D341Med (cell line): ENCODE measurements at places on chromosomes 5 and 9.

GRCh38 chr5:23506329-23507236 lies 826 bp upstream of the PRDM9 start:
- DNase-seq, result no peak

GRCh38 chr5:169795338-169795737 lies 158.3 kb downstream of the DOCK2 start:
- no peak for DNase-seq

- no peak for DNase-seq
Measured at GRCh38 chr5:120240706-120241105, 223.4 kb upstream of the PRR16 start.

- no peak for DNase-seq
Measured at GRCh38 chr5:68522863-68523262, 307.3 kb downstream of the PIK3R1 start.

- no peak for DNase-seq
Measured at GRCh38 chr9:103041961-103042360, 46.8 kb downstream of the CYLC2 start.

GRCh38 chr5:6076341-6077239 lies 301.8 kb downstream of the MED10 start:
- no peak for DNase-seq

DNA sequence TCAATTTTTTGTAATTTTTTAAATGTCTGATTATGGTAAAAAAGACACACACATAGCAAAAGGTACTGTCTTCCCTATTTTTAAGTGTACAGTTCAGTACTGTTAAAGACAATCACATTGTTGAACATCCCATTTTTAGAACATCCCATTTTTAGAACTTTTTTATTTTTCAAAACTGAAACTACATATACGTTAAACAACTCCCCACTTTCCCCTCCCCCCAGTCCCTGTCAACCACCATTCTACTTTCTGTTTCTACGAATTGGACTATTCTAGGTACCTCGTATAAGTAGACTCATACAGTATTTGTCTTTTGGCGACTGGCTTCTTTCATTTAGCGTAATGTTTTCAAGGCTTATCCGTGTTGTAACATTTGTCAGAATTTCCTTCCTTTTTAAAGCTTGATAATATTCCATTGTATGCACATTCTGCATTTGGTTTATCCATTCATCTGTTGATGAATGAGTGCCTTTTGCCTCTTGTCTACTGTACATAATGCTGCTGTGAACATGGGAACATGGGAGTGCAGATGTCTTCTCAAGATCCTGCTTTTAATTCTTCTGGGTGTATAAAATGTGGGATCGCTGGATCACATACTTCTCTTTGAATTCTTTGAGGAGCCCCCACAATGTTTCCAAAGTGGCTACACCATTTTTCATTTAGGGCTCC lies 154.0 kb downstream of the PIK3R1 start:
- no peak for DNase-seq

GRCh38 chr5:86125731-86126601 lies 491.8 kb upstream of the COX7C start:
- DNase-seq, result no peak

GRCh38 chr9:95570646-95571045 lies 53.9 kb upstream of the PTCH1 start:
- DNase-seq, result no peak

- no peak for DNase-seq
Measured at GRCh38 chr5:58224661-58225060, 235.2 kb downstream of the PLK2 start.

GRCh38 chr9:94157050-94157801 lies 73.0 kb downstream of the PTPDC1 start:
- DNase-seq, result no peak
